ENCODE measurements at places on chromosomes 2 and 18.

DNA sequence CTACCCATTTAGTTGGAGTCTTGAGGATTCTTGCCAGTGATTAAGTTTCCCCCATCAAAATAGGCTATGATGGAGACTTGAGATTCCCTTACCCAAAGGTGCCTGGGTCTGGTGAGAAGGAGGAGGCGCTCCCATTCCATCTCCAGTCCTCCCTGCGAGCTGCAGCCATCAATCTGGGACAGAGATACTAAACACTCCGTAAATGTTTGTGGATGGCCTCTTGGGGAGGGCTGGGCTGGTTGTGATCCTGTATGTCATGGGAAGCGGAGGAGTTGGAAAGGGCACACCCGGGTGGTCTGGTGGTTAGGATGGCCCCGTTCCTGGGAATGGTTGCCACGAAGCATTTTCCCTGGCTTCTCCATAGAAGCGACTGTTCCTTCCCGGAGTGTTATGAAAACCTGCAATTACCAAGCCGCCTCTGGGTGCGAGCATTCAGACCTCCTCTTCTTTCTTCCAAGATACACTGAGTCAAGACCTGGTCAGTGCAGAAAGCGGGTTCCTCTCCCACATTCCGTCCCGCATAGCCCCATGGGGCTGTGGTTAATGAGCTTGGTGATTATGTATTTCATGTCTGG, 196.9 kb downstream of the CTIF start:
- DNase-seq, result no peak

DNA sequence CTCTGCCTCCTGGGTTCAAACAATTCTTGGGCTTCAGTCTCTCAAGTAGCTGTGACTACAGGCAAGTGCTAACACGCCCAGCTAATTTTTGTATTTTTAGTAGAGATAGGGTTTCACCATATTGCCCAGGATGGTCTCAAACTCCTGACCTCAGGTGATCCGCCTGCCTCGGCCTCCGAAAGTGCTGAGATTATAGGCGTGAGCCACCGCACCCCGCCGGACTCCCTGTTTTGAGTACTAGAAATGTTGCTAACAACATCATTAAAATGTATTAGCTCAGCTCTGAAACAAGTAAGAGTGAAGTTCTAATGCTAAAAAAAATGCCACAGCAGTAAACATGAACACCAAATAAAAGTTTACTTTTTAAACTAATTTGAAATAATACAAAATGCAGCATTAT, 937.7 kb downstream of the CPS1 start:
- DNase-seq, result no peak

GRCh38 chr2:98444436-98445176, at the start of gene INPP4A:
TSS of gene INPP4A (plus strand) at chr2:98444858. CDS start at chr2:98520049, 75,191 bp downstream.
- no peak for DNase-seq

DNA sequence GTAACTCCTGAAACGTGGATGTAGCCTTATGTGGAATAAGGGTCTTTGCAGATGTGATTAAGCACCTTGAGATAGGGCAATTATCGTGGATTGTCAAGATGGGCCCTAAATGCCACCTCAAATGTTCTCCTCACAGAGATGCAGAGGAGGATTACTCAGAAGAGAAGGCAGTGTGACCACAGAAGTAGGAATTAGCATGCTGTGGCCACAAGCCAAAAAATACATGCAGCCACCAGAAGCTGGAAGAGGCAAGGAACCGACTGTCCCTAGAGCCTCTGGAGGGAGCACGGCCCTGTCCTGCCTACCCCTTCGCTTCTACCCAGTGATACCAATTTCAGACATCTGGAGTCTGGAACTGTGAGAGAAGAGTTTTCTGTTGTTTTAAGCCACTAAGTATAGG, 47.3 kb upstream of the MGAT5 start:
- DNase-seq, result no peak

GRCh38 chr18:37419315-37419714, 146.3 kb downstream of the CELF4 start:
- no peak for DNase-seq

DNA sequence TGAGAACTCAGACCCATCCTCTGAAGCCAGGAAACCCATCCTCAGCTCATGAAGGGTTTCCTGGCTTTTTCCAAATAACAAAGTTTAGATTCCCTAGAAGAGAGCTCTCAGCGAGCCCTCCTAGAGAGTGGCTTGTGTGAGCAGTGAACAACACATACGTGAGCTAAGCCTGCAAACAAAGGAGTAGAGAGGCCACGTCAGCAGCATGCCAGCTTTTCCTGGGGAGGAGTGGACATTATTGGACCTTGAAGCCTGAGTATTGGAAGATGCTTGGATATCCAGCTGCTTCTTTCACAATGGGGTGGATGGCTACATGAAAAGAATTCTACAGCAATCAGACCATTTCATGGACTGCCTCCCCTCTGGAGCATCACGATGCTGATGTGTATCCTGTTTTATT, 21.1 kb downstream of the KIF5C start:
- no peak for DNase-seq

- no peak for DNase-seq
Measured at GRCh38 chr2:121454549-121455090, 76.1 kb upstream of the RNU4ATAC start.

DNA sequence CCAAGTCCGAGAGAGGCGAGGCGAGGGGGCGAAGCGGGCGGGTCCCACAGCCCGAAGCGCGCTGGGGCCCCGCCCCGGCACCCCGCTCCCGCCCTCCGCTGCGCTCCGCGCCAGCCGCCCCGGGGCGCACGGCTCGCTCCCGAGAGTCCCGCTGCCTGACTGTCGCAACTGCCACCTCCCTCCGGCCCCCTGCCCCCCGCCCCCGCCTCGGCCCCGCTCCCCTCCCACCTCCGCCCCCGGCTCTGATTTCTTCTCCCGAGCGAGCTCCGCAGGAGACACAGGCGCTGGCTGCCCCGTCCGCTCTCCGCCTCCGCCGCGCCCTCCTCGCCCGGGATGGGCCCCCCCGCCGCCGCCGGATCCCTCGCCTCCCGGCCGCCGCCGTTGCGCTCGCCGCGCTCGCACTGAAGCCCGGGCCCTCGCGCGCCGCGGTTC, at the start of gene WNT6:
Gene WNT6, plus strand, starts transcription at position 250 of the 432 bp plus-strand sequence. CDS start 233 bp downstream, outside the sequence.
- no peak for DNase-seq

DNA sequence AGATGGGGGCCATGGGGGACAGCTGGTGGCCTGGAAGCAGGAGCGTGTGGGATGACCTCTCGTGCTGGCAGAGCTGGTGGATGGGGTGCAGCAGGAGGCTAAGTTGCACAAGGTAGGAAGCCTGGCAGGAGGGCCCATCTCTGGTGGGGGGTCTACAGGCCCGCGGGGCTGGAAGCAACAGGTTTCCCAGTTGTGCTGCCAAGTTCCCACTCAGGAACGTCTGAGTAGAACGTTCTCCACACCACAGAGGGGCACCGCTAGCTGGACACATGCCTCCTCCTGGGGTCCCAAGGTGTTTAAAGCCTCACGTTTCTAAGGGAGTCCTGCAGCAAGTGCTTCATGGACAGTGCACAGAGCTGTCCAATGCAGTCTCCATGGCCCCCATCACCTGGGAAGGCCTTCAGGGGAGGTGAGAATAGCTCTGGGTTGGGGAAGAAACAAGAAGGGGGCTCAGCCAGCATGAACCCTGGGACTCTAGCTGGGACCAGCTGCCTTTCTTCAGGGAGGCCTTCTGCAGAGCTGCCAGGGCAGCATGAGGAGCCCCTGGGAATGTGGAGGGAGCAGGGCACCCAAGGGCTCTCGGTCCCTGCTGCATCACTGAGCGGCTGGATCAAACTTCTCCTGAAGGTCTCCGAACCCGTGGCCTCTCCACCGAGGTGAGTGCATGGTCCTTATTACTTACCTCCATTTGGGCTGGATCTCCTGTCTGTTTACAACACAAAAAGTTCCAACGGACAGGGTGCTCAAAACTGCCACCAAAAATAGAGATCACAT, 80.0 kb downstream of the TWIST2 start:
- no peak for DNase-seq

GRCh38 chr2:28610583-28611201, 114.8 kb downstream of the PLB1 start:
- DNase-seq, result peak; percentile 40

DNA sequence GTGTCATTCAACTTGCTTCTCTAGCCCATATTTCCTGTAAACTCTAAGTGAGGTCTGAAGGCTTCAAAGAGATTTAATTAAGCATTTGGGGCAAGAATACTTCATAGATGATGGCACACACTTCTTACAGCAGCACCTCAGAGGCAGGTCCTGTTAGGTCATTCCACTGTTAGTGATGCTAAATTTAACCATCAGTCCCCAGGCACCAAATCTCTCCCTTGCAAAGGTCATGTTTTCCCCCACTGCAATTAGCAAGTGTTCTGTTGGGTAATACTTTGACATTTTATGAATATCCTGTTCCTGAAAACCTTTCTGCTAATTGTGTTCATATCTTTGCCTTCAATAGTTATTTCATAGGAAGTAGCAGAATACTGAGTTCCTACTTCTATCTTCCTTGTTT, 117.0 kb downstream of the STK39 start:
- DNase-seq, result no peak

- no peak for DNase-seq
Measured at GRCh38 chr2:242075696-242076095, 206.2 kb downstream of the RTP5 start.

GRCh38 chr2:171807119-171807518, 86.9 kb downstream of the SLC25A12 start:
- DNase-seq, result no peak

DNA sequence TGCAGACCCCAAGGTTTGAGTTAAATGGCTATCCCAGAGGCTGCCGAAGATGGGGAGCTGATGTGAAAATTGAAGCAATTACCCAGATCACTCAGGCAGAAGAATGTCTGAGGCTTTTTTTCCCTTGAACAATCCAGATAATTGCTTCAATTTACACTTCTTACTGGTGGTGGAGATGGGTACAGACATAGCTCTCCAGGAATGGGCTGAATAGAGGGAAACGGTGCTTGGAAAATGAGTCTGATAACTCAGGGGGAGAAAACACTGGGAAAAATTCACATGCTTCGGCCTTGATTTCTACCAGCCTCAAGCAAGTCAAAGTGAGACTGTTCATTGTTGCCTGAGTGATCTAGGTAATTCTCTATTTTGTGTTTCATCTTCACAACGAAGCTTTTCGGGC, 9.5 kb upstream of the KIF5C start:
- no peak for DNase-seq

DNA sequence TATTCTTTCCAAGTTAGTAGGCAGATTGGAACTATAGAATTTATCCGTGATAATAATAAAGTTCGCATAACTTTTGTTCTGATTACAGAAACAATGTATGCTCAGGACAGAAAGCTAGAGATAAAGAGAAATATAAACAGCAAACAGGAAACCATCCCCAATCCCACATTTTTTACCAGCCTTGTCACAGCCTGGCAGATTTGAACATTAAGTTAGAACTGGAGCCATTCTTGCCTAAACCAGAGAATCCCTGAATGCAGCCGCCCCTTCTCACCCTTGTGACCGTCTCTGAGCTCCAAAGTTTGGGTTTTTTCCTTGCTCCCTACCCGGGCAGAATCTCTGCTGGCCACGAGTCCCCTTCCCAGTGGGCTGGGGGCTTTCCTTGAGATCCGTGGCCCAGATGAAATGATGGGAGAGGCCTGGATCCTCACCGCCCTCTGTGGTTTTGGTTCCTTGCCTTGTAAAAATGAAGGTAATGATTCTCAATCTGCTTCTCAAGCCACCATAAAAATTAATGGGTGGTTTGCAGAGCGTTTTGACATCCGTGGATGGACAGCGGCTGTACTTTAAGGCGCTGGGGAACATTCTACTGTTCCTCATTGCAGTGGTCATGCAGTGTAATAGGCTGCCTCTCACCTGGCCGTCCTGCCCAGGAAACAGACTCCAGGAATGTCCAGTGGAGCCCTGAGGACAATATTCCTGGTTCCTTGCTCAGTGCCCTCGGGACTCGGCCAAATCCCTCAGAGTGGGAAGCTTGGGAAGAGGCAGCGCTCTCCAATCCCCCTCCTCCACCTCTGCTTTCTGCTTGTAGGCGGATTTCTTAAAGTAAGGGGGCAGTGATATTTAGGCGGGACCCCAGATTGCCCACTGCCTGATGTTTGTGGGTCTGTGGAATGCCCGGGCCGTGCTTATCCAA, 1.6 kb downstream of the SH3BP4 start:
- DNase-seq, result no peak

GRCh38 chr18:35032113-35032512, 9.1 kb upstream of the MAPRE2 start:
- DNase-seq, result no peak

- no peak for DNase-seq
Measured at GRCh38 chr18:72993250-72993649, 125.5 kb upstream of the NETO1 start.

DNA sequence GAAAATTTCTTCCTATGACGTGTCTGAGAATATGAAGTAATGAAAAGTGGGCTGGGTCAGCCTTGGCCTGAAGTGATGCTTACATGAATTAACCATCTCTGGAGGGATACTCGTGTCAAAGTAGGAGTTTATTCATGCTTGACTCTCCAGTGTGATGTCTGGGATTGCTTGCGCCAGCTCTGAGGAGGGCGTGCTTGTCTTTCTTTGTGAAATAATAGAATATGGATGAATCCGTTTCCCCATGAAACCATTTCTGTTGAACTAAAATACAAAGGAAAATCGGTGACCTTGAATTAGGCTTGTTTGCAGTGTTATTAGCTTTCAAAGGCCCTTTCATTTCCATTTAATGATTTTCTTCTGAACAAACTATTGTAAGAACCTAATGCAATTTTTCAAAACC, 77.9 kb downstream of the EML6 start:
- no peak for DNase-seq

GRCh38 chr2:222440673-222441422, 16.5 kb downstream of the SGPP2 start:
- no peak for DNase-seq

DNA sequence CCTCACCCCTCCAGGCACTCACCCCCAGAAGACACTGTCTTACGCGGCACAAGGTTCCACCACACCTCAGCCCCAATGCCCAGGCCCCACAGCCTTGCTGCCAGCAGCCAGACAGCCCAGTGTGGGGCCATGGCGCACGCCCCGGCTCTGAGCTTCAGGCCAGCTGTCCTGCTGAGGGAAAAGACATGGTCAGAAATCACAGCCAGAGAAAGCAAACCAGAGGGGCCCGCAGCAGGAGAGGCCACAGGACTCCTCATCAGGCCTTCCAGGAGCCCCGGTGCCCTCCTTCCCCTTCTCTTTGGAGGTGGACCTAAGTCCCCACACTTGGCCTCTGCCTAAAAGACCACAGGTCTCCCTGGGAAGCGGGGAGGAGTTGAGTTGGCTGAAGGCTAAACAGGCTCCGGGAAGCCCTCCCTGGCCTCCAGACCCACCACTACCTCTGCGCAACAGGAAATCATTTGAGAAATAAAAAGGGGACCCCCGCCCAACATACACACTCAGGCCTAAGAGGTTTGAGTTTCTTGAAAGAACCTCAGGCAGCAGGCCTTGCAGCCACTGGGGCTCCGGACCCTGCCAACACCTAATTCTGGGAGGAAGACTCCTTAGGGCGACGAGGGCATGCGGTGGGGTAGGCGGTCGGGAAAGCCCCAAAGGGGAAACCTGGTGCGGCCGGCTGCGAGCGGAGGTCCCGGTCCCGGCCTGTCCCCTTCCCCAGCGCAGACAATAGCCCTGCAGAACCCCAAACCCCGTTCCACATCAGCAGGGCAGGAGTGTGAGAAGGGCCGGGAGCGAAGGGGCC, 1.9 kb downstream of the SEMA4C start:
- no peak for DNase-seq

DNA sequence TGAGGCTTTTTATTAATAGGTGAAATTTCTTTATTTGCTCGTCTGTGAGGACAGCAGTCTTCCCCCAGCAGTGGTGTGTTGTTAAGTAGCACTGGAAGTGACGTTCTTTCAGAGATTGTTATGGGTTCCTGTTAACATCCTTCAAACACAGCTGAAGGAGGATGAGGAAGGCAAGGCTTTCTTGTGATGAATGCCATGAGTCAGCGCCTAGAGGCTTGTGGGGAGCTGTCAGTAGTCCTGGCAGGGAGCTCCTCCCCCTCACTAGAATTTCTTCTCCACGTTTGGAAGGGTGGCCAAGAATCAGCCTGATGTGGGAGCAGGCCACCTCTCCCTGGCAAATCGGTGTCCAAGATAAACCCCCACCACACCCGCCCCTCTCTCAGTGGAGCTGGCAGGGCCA, 113.2 kb downstream of the ARHGEF4 start:
- DNase-seq, result no peak

All from AG09309 (cell line).